ENCODE measurements at places on chromosomes 2 and 18.

DNA sequence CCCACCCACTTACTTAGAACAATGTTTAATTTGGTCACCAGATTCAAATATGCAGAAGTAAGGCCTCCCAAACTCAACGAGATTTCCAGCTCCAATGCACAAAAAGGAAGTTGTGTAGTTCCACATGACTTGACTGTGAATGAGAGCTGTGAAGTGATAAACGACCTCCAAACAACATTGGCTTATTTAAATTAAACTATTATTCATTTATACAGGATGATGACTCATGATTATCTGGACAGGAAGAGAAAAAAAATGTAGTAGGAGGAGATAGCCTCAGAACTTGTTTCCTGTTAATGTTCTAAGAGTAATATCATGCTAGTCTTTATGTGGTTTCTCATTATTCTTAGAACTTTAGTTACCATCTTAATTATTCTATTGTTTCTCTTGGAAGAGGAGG is 237.3 kb downstream of the C1D start:
- no peak for DNase-seq

- DNase-seq, result no peak
Observed at GRCh38 chr18:59940068-59940467, 40.3 kb downstream of the PMAIP1 start.

GRCh38 chr18:63836456-63836855 is 51.0 kb upstream of the SERPINB2 start:
- no peak for DNase-seq

DNA sequence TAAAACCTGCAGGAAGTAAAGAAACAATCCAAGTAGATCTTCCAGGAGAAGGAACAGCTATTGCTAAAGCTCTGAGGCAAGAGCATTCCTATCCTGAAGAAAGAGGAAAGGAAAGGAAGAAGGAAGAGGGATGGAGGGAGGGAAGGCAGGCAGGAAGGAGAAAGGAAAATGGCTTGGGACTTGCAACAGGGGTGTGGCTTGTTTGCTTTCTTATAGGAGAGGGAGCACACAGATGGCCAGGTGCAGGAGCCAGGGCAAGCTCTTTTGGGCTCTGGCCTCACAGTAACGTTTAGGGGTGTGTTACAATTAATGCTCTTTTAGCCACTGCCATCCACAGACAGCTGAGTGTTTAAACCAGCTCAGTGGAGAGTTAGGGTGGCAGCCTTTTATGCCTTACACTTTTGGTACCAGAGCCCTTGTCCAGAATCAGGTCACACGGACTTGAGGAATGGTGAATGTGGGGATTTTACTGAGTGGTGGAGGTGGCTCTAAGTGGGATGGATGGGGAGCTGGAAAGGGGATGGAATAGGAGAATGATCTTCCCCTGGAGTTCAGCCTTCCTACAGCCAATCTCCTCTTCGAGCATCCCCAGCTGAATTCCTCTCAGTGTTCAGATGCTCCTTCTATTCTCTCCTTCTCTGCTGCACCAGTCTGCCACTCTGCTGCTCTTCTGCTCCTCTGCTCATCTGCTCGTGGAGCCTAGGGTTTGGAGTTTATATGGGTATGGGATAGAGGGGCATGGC is 108.7 kb upstream of the SLC39A10 start:
- no peak for DNase-seq

GRCh38 chr2:28232295-28232694 is 160.4 kb upstream of the FOSL2 start:
- DNase-seq, result no peak

GRCh38 chr2:64655873-64656272 is 2.2 kb upstream of the SERTAD2 start:
- DNase-seq, result no peak

DNA sequence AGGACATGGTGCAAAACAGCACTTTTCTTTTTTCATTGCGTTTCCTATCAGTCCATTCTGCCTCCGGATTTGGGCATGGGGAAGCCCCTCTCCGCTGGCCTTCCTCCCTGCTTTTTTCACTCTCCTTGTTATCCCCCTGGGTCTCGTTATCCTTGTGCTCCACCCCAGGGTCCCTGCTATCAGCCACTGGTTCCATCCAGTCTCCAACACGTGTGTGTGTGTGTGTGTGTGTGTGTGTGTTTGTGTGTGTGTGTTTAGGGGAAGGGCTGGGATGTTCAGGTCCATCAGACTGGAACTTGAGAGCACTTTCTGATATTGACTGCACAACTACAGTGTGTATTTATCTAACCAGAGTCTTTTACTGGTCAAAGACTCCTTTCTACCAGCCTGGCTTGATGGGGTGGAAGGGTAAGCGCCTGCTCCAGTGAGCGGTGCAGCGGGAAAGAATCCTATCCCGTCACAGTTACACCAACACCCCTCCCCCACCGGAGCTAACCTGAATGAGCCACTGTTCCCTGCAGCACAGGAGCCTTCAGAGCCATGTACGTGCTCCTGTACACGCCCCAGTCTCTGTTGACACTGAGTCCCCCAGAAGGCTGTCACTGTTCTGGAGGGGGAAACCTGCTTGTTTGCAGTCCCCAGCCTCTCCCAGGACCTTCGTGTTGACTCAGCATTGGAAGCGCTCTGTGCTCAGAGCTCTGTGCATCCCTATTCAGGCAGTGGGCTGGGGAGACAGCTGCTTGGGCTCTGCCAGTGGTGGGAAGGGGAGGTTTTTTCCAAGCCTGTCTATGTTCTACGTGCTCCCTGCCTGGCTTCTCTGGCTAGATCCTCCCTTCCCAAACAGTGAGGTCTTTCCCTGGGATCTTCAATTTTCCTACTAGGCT is 4.6 kb downstream of the INHA start:
- no peak for DNase-seq

GRCh38 chr2:1353124-1353523 is 60.1 kb upstream of the TPO start:
- DNase-seq, result no peak

GRCh38 chr2:63721082-63721424 is 120.6 kb upstream of the UGP2 start:
- no peak for DNase-seq

DNA sequence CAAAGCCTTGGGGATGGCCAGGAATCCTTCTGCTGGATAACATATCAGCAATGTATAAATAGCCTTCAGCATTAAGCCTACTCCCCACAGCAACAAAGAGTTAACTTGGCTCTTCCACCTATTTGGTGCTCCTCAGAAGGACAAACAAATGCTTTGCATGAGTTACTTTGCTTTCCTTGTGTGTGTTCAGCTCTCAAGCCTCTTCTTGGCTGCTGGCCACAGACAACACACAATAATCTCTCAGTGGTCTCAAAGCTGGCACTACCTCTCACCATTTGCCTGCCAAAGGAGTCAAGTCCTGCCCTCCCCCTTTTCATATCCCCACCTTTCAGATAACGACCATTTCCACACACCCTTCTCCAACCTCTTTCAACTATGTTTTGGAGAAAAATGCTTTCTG is 17.5 kb downstream of the FTCDNL1 start:
- no peak for DNase-seq

DNA sequence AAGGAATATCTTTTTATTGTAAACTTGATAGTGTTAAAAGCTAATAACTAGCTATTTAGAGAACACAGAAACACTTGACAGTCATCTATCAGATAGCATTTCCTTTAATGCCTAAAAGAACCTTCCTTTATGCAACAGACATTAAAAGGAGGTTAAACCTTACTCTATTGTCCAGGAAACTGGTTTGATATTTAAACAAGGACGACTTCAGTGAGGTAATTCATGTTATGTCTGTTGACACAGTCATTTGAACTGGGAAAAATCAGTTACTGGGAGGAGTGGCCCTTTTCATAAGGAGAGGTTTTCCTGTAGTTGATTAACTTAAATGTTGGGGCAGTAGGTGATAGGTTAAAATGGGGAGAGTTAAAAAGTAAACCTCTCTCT is 6.7 kb downstream of the TGIF1 start:
- DNase-seq, result no peak

DNA sequence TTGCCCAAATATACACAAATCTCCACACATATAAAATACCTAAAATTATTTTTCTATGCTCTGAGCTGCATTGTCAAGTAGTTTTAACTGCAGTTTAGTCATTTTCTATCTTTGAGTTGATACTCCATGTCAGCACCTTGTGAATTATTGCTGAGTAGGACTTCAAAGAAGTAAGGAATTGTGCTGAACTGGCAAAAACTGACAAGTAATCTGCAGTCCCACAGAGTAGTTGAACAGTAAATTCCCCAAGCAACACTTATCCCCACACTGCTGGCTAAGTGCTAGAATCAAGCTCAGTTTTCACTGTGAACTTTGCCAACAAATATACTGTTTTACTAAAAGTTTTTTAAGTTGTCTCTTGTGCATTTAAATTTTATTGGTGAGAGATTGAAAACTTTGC is 141.8 kb upstream of the ST6GAL2 start:
- no peak for DNase-seq

- DNase-seq, result no peak
Observed at GRCh38 chr2:187594801-187595200, 40.6 kb upstream of the TFPI start.

- no peak for DNase-seq
Observed at GRCh38 chr18:11587846-11588245, 21.6 kb upstream of the SLC35G4 start.

DNA sequence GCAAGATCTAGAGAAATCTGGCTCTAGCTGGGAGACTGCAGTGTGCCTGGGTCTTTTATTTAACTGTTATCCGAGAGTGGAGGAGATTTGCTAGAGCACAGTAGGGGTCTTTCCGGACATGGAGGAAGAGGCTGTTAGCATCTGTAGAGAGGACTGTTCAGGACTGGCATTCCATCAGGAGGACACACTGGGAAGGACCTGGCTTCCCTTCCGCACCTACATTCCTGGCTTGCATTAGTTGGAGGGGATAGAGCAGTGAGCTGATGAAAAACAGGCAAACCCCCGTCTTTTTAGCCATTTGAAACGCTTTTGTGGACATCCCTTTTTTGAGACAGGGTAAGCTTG is 874 bp upstream of the PIEZO2 start:
- DNase-seq, result no peak

GRCh38 chr18:79949697-79950487 is 1.6 kb downstream of the SLC66A2 start:
- DNase-seq, result no peak

DNA sequence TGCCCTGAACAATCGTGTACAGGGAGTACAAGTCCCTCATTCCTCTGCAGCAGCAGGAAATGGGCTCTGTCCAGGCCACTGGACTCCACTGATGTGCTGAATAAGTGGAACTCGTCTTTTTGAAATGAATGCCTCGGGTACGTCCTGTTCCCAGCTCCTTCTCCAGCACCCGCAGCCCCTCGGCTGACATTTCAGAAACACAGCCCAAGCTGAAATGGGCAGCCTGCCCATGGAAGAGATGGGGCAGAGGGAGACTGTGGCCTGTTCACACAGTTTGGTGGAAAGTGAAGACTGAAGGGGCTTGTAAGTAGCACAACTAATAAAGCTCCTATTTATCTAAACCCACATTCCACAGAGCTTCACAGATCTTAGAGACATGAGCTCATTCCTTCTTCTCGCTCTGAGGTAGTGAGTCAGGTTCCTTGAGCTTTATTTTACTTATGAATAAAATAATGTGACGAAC is 498.6 kb downstream of the TXNL1 start:
- no peak for DNase-seq

GRCh38 chr2:119264781-119265692 is 41.4 kb downstream of the STEAP3 start:
- DNase-seq, result no peak

GRCh38 chr2:172095905-172096625 is 6.6 kb downstream of the DLX2 start:
- DNase-seq, result no peak

DNA sequence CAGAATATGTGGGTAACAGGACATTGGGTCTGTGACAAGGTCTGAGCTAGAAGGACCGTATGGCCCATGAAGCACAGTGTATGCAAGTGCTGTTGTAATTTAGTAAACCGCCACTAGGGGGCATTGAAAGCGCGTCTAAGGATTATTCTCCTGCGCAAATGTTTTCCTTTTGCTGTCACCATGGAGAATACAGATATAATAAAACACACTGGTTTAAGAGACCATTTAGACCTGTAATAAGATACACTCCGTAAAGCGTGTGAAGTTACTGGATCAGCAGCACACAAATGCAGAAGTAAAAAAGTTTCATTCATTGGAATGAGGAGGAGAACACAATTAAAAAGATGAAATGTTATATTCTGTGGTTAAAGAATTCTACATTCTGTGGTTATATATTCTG is 272.4 kb downstream of the AGAP1 start:
- DNase-seq, result peak; percentile 23

DNA sequence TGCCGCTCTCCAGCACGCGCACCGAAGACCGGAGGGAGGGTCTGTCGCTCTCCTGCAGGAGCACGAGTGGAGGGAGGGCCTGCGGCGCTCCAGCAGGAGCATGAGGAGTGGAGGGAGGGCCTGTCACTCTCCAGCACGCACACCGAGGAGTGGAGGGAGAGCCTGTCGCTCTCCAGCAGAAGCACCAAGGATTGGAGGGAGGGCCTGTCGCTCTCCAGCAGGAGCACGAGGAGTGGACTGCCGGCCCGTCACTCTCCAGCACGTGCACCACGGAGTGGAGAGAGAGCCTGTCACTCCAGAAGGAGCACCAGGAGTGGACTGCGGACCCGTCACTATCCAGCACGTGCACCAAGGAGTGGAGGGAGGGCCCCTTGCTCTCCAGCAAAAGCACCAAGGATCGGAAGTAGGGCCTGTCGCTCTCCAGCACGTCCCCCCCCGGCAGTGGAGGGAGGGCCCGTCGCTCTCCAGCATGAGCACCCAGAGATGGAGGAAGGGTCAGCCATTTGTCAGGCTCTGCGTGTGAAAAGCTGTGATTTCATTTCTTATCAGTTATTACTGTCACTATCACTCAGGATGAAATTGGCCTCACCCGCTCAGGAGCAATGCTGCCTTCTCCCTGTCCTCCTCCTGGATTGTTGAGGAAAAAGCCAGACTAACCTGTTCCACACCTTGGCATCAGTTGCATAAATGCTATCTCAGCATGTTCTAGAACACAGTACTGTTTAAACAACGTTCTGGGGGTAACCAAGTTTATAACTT is 35.9 kb downstream of the ADI1 start:
- DNase-seq, result no peak

GRCh38 chr2:37718515-37719161 is 47.2 kb upstream of the CDC42EP3 start:
- no peak for DNase-seq

DNA sequence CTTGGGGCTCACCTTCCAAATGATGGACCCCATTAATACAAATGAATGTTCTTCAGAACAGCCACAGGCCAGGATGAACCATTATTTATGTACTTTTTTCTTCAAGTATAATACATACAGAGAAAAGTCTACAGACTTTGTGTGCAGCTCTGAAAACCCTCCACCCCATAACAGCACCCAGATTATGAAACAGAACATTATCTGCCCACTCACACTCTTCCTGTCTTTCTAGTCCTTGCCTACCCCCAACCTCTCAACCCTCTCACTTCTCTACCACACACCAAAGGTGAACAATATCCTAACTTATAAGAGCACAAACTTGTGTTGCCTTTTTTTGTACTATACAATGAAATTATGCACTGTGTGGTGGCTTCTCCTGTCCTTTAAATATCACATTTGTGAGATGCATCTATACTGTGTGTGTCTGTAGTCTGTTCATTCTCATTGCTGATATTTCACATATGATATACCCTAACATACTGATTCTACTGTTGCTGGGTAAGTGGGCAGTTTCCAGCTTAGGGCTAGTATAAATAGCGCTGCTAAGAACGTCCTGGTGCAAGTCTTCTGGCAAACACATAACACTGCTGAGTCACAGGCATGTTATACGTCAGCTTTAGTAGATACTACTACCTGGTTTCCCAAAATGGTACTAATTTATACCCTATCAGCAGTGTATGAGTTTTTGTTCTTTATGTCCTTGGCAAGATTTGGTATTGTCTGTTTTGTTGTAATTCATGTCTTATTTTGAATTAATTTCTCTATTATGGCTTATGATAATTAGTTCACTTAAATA is 1.0 kb upstream of the NPHP1 start:
- no peak for DNase-seq

GRCh38 chr2:213710164-213710563 is 425.9 kb downstream of the SPAG16 start:
- DNase-seq, result no peak
